Renal cortical epithelial cell (primary cell): ENCODE measurements at places on chromosomes 6 and 20.
A peak's percentile ranks its signal among the peaks of the same experiment; 100 is the strongest.

GRCh38 chr6:37624606-37625574, 72.8 kb downstream of the MDGA1 start:
- peak; percentile 47 for DNase-seq

DNA sequence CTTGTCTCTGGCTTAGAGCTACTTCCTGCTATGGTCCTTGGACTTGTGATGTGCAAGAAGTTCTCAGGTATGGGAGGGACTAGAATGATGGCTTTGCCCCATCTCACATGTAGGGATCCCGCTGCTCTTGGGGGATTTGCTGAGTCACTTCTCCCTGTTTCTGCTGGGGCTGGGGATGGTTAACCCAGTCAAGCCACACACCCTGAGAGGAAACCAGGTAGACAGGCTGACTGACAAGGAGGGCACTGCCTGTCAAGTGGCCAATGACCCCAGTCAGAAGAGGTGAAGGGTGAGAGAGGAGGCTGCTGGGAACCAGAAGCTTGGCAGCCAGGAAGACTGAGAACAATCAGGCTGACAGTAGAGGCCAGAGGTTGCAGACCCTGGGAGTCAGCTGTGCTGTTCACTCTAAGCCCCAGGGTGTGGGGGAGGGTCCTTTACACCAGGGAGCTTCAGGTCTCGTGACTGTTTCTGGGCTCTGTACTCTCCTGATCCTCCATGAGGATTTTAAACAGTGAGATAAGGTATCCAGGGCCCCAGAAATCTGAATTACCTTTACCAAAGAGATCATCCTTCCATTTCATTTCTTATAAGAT, 34.6 kb downstream of the HLA-F start:
- DNase-seq: no peak

GRCh38 chr20:40771848-40772511, 82.9 kb upstream of the MAFB start:
- DNase-seq: no peak

DNA sequence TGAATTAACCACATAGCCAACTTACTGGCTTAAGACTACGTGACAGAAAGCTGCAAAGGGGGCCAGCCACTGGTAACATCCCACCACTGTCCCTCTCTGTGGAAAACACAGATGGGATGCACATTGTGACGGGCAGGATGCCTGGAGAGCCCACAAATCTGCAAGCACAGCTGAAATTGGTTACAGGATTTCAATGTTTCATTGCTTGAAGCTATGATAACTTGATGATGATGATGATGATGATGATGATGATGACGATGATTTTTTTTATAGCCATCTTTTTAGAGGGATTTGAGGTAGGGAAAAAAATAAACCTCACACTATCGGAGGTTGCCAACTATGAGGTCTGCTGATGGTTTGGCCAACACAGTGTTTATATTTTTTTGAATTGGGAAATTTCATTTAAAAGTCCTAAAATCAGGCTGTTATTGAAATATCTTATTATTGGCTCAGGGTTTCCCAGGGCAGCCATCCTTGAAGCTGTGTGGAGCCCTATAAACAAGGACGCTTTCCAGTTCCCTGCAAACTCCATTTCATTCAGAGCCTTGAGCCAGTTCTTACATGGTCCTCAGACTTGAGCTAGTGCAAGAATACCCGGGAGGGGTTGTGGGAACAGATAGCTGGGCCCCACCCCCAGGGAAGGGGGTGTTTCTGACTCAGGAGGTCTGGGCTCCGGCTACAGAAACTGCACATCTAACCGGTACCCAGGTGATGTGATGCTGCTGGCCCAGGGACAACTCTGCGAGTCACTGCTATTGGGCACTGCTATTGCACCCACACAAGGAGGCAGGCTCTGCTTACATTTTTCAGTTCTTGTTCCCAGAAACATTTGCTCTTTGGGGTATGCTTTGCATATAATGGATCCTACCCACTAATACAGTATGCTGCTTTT, 27.1 kb downstream of the BCAS1 start:
- peak; percentile 23 for DNase-seq

GRCh38 chr20:3223994-3224680, 14.8 kb downstream of the ITPA start:
- DNase-seq: no peak

DNA sequence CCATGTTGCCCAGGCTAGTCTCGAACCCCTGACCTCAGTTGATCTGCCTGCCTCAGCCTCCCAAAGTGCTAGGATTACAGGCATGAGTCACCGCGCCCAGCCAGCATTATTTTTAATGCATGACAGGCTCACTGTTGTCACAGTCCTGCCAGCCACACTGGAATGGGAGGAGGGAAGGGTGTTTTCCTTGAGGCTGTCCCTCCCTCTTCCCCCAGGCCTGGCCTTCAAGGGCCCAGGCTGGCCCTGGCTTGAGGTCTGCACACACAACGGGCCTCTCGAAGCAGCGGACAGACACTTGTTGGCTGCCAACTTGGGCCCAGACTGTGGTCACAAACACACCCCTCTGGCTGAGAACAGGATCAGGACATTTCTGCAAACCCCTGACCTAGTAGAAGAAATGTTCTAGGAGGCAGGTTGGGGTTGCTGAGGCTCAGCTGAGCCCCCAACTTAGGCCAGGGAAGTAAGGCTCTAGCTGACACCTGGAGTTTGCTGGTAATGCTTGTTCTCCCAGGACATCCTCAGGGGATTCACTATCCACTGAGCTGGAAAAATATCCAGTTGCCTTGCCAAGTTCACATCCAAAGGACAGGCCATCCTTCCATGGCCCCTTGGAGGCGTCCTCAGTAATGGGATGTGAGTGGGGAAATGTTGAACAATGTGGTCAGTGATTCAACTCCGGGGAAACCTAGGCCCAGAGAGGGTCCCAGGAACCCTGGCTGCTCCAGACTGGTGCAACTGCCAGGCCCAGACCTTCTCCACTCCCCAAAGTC, 9.9 kb downstream of the SNTA1 start:
- peak; percentile 66 for DNase-seq

GRCh38 chr20:62952968-62953838, 694 bp downstream of the SLC17A9 start:
- no peak for DNase-seq

DNA sequence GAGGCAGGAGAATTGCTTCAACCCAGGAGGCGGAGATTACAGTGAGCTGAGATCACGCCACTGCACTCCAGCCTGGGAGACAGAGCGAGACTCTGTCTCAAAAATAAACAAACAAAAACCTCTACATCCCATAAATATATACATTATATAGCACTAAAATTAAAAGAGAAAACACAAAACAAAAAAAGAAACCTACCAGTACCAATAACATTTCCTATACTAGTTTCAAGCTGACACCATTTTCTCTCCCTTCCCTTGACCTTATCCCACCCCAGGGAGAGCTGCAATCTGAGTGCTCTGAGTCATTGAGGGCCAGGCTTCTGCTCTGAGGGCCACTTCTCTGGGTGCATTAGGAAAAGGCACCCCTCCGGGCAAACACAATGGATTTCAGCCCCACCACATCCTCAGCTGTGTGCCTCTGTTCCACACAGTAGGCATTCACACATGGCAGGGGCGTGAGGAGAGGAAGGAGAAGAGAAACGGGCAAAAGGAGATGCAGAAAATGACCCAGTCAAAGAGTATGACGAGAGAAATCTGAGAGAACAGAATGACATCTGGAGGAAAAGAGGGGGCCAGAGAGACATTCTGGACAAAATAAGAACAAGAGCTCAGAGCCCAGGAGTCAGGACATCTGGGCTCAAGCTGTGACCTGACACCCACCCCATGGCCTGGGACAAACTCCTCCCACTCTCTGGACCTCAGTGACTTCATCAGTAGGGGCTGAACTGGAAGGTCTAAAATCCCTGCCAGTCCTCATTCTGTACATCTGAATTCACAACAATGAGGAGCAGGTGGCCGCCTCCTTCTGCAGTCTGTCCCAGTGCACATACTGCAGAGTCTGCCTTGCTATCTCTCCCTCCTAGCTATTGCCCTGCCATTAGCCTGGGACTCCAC, 18.2 kb downstream of the TRIM26 start:
- no peak for DNase-seq

DNA sequence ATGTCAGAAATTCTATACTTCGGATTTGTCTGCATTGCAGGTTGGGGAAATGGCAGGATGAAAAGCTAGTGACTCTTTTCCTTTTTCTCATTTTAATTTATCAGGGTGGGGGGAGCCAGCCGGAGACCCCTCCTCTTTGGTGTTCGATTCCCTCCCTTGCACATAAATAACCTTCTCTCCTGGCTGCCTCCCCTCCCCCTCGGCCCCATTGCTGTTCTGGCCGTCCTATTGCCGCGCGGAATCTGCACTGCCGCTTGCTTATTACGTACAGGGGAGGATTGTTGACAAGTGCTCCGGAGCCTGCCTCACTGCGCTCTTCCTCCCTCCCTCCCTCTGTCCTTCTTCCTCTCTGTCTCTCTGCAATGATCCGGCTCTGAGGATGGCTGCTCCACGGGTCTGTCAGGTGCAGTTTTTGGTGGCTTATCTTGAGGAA, 154.7 kb downstream of the JARID2 start:
- no peak for DNase-seq

- peak; percentile 88 for DNase-seq
These were observed 9.0 kb downstream of the ADA start for GRCh38 chr20:44642203-44643153.

GRCh38 chr6:147078602-147079001, 125.6 kb upstream of the STXBP5 start:
- DNase-seq: no peak
